Ascending aorta (tissue), 2 donors: ENCODE measurements at places on chromosomes 12 and 14. TPM values are rescaled to one million over a fixed set of nuclear protein-coding genes. Genes with fewer than 3 reads are reported as not detected.

GRCh38 chr12:76272287-76272686 is 75.9 kb downstream of the BBS10 start:
- no peaks in the 10 kb centered on the region for H3K36me3 ChIP-seq
- H3K27ac ChIP-seq, result no peak overlapping the region
- no peak for DNase-seq

The ADAM21 gene
- 0.11 TPM for total RNA-seq

The TMEM63C gene
- total RNA-seq, result 0.11 TPM

- H3K4me3 ChIP-seq, result no peak overlapping the region
- H3K4me1 ChIP-seq, result no peaks in the 10 kb centered on the region
- H3K27ac ChIP-seq, result no peak overlapping the region
- H3K36me3 ChIP-seq, result no peaks in the 10 kb centered on the region
- H3K27me3 ChIP-seq, result no peaks in the 10 kb centered on the region
Observed at GRCh38 chr12:110780448-110780847, 37.8 kb upstream of the PPP1CC start.

The SCARB1 gene
- 81.1 TPM for total RNA-seq

- H3K36me3 ChIP-seq, result no peaks in the 10 kb centered on the region
- no peak overlapping the region for H3K4me3 ChIP-seq
- H3K27ac ChIP-seq, result no peak overlapping the region
Observed at GRCh38 chr14:21121122-21121521, 20.3 kb downstream of the TMEM253 start.

GRCh38 chr14:91885113-91885712 is 17.9 kb upstream of the TC2N start:
- DNase-seq, result no peak
- peaks cover 43% of the 10 kb centered on the region for H3K36me3 ChIP-seq
- peak overlapping the region; percentile 91 for H3K27ac ChIP-seq
- no peak overlapping the region for H3K4me3 ChIP-seq

DNA sequence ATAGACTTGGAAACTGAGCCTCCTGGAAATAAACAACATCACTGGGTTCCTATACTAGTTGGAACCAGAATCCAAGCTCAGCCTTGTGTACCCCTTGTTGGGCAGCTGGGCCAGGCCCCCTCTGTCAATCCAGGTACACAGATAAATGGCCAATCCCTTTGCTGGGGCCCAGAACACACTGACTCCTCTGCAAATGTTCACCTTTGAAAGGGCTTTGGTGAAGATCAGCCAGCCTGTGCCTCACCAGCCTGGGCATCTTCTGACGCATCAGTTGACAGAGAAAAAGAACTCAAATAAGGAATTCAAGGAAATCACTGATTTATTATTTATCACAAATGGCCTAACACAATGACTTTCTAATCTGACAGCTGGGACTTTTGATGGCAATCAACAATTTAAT is 1090.2 kb downstream of the BCL11B start:
- H3K36me3 ChIP-seq, result no peaks in the 10 kb centered on the region
- H3K4me3 ChIP-seq, result no peak overlapping the region
- no peak for DNase-seq

DNA sequence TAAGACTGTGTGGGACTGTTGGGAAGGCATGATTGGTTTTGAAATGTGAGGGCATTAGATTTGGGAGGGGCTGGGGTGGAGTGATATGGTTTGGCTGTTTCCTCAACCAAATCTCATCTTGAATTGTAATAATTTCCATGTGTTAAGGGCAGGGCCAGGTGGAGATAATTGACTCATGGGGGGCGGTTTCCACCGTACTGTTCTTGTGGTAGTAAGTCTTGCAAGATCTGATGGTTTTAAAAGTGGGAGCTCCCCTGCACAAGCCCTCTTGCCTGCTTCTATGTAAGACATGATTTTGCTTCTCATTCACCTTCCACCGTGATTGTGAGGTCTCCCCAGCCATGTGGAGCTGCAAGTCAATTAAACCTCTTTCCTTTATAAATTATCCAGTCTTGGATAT is 76.6 kb upstream of the PPFIA2 start:
- H3K36me3 ChIP-seq, result no peaks in the 10 kb centered on the region
- H3K4me3 ChIP-seq, result no peak overlapping the region
- no peaks in the 10 kb centered on the region for H3K4me1 ChIP-seq
- no peak for DNase-seq

The KRT77 gene
- not detected for total RNA-seq

GRCh38 chr12:10025236-10025635 is 5.2 kb upstream of the CLEC9A start:
- no peak overlapping the region for H3K27ac ChIP-seq
- no peaks in the 10 kb centered on the region for H3K27me3 ChIP-seq
- no peak for DNase-seq
- no peaks in the 10 kb centered on the region for H3K36me3 ChIP-seq

The TRHDE gene
- 34.0 TPM for total RNA-seq

The POLR3B gene
- 0.21 TPM for total RNA-seq

GRCh38 chr14:69505338-69506240 is 21.1 kb downstream of the PLEKHD1 start:
- no peaks in the 10 kb centered on the region for H3K36me3 ChIP-seq
- H3K4me3 ChIP-seq, result no peak overlapping the region
- no peaks in the 10 kb centered on the region for H3K4me1 ChIP-seq
- no peak overlapping the region for H3K27ac ChIP-seq
- DNase-seq, result no peak
- H3K27me3 ChIP-seq, result no peaks in the 10 kb centered on the region

DNA sequence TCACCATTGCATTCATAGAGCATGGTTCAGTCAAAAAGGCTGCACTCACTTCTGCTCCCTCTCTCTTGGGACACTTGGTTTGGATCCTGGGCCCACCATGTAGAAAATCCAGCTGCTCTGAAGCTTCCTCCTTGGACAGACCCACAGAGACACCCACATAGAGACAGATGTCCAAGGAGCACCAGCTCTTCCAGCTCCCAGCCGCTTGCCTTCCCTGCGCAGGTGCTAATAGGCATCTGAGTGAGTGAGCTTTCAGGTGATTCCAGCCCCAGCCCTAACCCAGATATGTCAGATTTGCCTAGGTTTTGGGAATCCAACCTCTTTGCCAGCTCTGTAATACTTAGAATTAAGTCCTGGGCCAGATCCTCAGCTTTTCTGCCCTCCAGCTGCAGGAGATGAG is 38.6 kb downstream of the DLK1 start:
- no peak overlapping the region for H3K4me3 ChIP-seq
- H3K4me1 ChIP-seq, result no peaks in the 10 kb centered on the region
- H3K36me3 ChIP-seq, result no peaks in the 10 kb centered on the region

The EID3 gene
- total RNA-seq, result 1.4 TPM

DNA sequence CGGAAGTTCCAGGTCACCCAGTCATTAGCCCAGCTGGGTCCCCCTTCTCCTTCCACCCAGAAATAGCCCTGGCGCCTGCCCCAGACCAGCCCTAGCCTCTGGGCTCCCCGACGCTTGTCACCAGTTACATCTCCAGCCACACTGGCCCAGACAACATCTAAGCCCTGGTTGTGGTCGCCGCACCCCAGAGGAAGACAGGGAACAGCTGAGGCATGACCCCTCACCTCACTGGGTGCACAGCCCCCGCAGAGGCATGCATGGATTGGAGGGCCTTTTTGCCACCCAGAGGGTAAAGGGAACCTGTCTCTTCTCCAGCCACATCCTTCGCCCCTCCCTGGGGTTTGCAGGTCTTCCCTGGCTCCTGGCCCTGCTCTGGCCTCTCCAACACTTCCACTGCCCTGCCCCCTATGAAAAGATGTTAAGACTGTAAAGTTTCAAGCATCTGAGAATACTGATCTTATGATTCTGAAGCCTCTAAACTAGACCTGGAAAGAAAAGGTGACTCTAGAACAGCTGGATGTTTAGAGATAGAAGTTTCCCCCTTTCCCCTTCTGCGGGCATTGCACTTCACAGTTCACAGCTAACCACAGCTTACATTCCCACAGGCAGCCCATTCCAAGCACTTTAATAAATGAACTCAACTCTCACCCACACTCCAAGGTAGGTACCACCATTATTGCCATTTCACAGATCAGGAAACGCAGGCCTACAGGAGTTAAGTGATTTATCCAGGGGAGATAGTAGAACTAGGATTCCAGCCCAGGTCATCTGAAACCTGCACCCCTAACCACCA is 14.7 kb downstream of the TMEM119 start:
- H3K4me3 ChIP-seq, result no peak overlapping the region
- no peaks in the 10 kb centered on the region for H3K36me3 ChIP-seq
- H3K27me3 ChIP-seq, result no peaks in the 10 kb centered on the region
- no peak overlapping the region for H3K27ac ChIP-seq
- no peaks in the 10 kb centered on the region for H3K4me1 ChIP-seq

The ZFP36L1 gene
- 772 TPM for total RNA-seq

DNA sequence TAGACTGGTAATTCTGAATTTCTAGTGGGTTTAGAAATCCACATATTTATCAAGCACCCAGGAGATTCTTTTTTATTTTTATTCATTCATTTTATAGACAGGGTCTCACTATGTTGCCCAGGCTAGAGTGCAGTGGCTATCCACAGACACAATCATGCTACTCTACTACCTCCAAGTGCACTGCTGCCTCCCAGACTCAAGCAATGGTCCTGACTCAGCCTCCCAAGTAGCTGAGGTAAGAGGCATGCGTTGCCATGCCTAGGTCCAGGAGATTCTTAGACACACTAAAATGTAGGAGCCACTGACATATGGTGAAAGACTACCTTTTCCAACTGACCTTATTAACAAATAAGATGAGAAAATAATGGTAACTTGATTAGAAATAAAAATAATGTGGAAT is 38.9 kb downstream of the KIF21A start:
- no peaks in the 10 kb centered on the region for H3K27me3 ChIP-seq
- no peak for DNase-seq
- H3K4me3 ChIP-seq, result no peak overlapping the region
- H3K27ac ChIP-seq, result no peak overlapping the region
- no peaks in the 10 kb centered on the region for H3K36me3 ChIP-seq

The C12orf50 gene
- not detected for total RNA-seq

DNA sequence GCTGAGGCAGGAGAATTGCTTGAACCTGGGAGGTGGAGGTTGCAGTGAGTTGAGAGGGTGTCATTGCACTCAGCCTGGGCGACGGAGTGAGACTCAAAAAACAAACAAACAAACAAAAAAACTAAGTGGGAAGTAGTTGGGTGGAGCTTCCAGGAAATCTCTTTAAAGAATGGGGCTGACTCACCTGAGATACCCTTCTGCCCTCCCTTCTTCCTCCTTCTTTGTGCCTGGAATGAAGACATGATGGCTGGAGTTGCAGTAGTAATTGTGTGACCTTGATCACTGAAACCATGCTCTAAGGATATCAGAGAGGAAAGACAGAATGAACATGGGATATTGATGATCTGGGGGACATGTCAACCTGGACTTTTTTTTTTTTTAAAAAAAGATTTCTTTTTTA is 87.6 kb upstream of the MED13L start:
- no peaks in the 10 kb centered on the region for H3K36me3 ChIP-seq
- no peak for DNase-seq
- H3K4me1 ChIP-seq, result no peaks in the 10 kb centered on the region
- no peak overlapping the region for H3K27ac ChIP-seq

GRCh38 chr12:45327823-45328383 is 112.0 kb downstream of the ANO6 start:
- peaks cover 4% of the 10 kb centered on the region for H3K4me1 ChIP-seq
- no peak for DNase-seq
- no peak overlapping the region for H3K27ac ChIP-seq
- no peaks in the 10 kb centered on the region for H3K27me3 ChIP-seq
- no peak overlapping the region for H3K4me3 ChIP-seq

DNA sequence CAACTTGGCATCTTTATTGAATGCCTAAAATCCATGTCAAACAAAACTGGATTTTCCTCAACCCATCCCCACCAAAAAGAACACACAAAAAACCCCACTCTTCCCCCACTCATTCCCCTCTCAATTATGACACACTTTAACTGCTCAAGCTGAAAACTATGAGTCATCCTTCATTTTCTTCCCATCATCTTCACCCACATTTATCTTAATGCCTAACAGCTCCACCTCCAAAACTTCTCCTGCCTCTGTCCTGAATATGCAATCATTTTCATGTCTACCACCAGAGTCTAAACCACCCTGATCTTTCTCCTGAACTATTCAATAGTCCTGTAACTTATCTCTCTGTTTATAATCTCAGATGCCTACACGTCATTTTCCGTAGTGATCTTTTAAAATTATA is 239.7 kb downstream of the BCAT1 start:
- DNase-seq, result no peak
- H3K27me3 ChIP-seq, result no peaks in the 10 kb centered on the region
- H3K4me3 ChIP-seq, result no peak overlapping the region
- H3K27ac ChIP-seq, result no peak overlapping the region

DNA sequence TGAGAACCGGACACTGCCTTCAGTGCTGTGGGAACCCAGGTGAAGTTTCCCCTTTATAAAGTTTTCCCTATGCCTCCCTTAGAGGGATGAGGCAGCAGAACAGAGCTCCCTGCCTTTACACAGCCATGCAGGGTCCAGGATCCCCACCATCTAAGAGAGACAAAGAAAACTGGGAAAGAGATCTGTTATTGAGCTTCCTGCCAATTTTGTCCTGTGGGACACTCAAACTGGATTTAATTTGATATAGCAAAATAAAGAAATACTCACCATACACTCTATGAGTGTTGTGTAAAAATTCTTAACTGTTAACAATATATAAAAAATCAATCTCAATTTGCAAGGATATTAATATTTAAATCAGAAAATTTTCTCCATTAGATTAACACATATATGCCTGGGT is 69.9 kb downstream of the DRAM1 start:
- no peaks in the 10 kb centered on the region for H3K27me3 ChIP-seq
- H3K27ac ChIP-seq, result no peak overlapping the region
- no peak for DNase-seq
- no peaks in the 10 kb centered on the region for H3K4me1 ChIP-seq
- no peaks in the 10 kb centered on the region for H3K36me3 ChIP-seq

GRCh38 chr14:66624336-66624937 is 116.5 kb downstream of the GPHN start:
- no peak overlapping the region for H3K27ac ChIP-seq
- H3K4me3 ChIP-seq, result no peak overlapping the region
- no peaks in the 10 kb centered on the region for H3K27me3 ChIP-seq
- no peaks in the 10 kb centered on the region for H3K4me1 ChIP-seq
- H3K36me3 ChIP-seq, result no peaks in the 10 kb centered on the region
- DNase-seq, result no peak

DNA sequence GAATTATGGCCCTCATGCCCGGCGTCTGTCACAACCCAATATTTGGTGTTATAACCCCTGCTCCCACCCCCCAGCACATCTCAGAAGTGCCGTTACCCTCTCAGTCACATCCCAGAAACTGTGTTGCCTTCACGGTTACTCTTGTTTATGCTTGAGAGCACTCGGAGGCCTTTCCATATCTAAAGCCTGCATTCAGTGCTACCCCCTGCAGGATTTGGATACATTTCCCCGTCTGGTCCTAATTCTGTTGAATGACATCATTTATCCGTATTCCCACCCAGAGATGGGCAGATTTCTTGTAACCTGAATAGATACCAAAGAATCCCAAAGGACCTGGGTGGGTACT is 19.1 kb upstream of the FOS start:
- H3K36me3 ChIP-seq, result no peaks in the 10 kb centered on the region
- H3K27me3 ChIP-seq, result no peaks in the 10 kb centered on the region
- peaks cover 28% of the 10 kb centered on the region for H3K4me1 ChIP-seq
- H3K4me3 ChIP-seq, result peak overlapping the region; percentile 62
- no peak for DNase-seq
